Activated CD4-positive, alpha-beta T cell treated with anti-CD3 and anti-CD28 coated beads, Interleukin-2, amount 50 U/mL, for 24 hours (primary cell): ENCODE measurements at places on chromosomes 2 and 18.

GRCh38 chr18:40058811-40059570 is 1896.0 kb upstream of the PIK3C3 start:
- DNase-seq, result no peak

GRCh38 chr18:45260125-45260524 is 355.2 kb upstream of the SLC14A2 start:
- no peak for DNase-seq

DNA sequence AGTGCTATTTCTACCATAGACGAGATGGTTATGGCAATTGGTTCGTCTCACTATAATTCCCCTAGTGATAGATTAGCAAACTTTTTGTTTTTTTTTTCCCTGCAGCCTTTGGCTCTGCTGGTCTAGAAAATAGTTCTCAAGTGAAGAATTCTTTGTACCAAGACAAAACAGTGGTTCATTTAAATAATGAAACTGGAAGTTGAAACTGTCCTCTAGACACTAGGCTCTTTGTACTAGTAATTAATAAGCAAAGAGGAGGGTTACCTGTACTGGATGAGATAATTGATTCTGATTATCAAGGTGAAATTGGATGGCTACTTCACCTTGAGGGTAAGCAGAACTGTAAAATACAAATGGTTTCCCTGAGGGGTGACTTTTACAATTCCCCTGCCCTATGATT is 156.9 kb upstream of the DCC start:
- DNase-seq, result no peak

- no peak for DNase-seq
These were observed 8.9 kb downstream of the EDAR start for GRCh38 chr2:108980076-108980475.
